ENCODE measurements at places on chromosomes 11 and 22.
A peak's percentile ranks its signal among the peaks of the same experiment; 100 is the strongest.

- no peak for DNase-seq
These were observed 406.3 kb downstream of the CADM1 start for GRCh38 chr11:115097796-115098408.

DNA sequence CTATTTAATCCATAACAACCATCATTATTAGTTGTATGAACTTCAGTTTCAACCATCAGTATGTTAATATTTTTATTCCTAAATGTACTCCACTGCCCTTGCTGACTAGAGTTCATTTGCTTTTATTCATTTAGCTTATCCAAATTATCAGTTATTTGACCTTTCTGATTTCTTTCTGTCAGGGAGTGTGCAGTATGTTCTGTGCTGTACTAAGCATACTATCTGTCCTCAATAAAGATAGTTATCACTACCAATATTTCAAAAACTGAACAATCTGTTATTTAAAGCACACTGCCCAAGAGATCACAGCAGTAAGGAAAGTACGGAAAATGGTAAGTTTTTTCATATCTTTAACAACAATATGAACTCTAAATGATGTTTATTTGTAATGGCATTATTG lies 8.3 kb downstream of the SLC36A4 start:
- no peak for DNase-seq

DNA sequence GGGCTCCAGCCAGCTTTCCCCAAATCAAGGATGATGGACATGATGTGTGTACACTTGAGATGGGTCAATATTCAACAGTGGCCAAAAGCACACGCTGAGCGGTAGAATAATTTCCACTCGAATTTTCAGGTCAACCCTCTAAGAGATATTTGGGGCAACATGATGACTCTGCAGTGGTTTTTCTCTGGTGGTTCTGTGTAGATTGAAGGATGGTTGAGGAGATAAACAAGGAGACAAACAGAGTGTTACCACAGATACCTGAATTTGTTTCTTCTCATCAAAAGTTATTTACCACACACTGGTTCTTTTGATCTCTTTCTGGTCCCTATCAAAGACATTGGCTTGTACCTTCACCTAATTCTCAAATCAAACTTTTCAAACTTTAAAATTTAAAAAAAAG lies 242.0 kb downstream of the ETS1 start:
- no peak for DNase-seq

DNA sequence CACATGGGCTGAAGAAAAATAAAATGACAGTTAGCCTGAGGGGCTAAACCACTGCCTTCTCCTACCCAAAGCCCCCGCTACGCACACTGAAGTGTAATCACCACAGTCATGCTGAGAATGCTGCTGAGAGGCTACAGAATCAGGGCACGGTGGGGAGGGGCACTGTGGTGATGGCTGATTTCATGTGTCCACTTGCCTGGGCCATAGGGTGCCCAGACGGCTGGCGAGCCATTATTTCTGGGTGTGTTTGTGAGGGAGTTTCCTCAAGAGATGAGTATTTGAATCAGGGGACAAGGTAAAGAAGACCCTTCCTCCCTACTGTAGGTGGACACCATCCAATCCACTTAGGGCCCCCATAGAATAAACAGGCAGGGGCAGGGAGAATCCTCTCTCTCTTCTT lies 1313.2 kb downstream of the TBC1D22A start:
- DNase-seq: no peak

- no peak for DNase-seq
These were observed 2.8 kb upstream of the DBX1 start for GRCh38 chr11:20162824-20163782.

GRCh38 chr11:5247472-5248192 lies 2.0 kb downstream of the HBG1 start:
- DNase-seq: no peak

DNA sequence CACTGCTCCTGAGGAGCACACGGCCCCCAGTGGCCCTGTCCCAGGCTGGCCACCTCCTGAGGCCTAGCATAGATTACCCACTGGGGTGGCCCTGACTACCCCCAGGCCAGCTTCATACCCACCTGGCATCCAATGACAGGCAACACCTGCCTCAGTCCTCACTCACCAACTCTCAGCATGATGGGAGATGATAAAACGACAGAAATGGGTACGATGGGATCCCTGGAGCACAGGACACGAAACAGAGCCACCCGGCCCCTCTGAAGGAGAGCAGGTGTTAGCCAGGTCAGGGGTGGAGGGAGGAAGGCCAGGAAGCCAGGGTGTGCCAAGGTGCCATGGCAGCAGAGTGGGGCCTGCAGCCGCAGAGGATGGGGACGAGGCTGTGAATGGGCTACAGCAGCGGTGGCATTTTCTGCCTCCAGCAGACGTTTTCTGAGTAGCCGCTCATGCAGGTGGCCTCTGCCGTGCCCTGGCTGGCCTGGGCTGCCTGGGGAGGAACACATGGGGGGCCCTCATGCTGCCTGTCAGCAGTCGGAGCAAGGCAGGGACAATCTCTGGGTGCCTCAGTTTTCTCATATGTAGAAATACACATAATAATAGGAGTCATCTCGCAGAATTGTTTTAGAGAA lies 50.2 kb upstream of the FGF3 start:
- DNase-seq: no peak

- DNase-seq: peak; percentile 59
These were observed 20.1 kb upstream of the BDNF start for GRCh38 chr11:27720277-27720830.

- DNase-seq: no peak
These were observed 616.5 kb downstream of the BRD1 start for GRCh38 chr22:49211176-49211575.

DNA sequence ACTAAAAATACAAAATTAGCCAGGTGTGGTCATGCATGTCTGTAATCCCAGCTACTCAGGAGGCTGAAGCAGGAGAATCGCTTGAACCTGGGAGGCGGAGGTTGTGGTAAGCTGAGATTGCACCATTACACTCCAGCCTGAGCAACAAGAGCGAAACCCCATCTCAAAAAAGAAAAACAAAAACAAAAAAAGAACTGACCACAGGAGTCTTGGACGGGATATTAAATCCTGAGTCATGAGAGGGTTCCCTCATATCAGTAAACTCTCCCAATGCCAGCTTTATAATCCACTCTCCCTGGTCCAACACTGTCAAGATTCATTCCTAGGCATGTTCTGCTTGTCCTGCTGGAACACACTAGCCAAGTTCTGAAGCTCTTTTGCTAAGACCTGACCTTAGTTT lies 61.5 kb upstream of the EP300 start:
- DNase-seq: no peak

- DNase-seq: peak; percentile 42
These were observed 38.9 kb downstream of the ZNF195 start for GRCh38 chr11:3340025-3340424.

DNA sequence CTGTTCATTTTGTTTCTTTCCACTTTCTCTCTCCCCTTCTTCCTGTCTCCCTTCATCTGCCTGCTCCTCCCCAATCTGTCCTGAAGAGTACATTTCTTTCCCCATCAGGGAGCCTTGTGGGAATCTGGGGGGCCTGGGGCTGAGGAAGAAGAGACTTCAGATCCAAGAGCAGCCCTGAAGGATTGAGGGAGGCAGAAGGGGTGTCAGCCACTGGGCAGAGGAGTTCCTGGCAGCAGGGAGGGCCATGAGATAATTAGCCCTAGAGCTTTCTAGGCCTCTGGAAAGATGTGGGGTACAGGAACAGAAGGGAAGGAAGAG lies 24.4 kb upstream of the OAF start:
- no peak for DNase-seq

GRCh38 chr22:49521787-49522224 lies 305.9 kb downstream of the BRD1 start:
- no peak for DNase-seq

- DNase-seq: peak; percentile 56
These were observed 383.7 kb downstream of the TMEM135 start for GRCh38 chr11:87421422-87421821.

- DNase-seq: no peak
These were observed 66.9 kb upstream of the NARS2 start for GRCh38 chr11:78641541-78641940.

DNA sequence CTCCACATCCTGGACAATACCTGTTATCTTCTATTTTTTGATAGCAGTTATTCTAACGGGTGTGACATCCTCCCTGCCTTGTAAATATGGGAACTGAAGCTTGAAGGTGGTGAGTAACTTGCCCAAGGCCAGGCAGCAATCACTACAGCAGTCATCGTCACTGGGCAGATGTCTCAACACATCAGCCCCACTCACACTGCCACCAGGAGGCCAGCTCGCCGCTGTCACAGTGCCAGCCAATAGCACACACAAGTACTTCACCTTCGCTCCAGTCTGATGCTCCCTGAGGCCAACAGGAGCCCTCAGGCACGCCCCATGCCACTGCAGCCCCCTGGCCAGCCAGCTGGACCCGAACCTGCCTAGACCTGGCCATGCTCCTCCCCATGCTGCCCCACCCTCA lies 4.9 kb upstream of the TTLL1 start:
- DNase-seq: no peak

DNA sequence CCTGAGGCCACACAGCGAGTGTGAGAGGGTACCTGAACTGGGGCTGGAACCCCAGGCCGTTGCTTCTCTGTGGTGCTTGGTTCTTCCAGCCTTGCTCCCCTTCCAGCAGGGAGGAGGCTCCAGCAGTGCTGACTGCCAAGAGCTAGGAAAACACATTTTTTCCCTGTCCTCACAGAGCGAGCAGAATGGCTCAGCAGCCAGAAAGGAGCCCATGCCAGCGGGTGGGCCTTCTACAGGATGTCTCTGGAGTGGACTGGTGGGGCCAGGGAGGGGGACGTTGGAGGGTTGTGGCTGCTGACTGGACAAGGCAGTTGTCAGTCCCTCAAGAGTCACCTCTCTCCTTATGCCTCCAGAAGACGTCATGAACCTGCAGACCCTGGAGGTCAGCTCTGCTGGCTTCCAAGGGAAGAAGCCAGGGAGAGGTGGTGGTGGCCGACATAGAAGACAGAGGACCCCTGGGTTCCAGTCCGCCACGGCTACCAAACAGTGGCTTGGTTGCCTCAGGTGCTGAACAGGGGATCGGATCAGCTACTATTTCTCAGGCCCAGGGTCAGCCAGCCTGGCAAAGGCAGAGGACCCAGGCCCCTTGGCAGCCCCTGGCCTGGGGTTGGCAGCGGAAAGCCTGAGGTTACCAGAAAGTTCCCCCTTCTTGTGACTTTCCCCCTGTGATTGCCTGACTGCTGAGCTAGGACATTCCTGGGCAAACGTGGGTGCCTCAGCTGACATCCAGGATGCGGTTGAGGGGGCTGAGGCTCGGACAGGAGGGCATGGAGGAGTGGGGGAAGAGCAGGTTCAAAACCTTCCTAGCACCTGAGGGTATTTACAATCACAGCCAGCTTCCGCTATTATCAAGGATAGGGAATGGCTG lies 3.7 kb downstream of the MAFF start:
- DNase-seq: no peak

- no peak for DNase-seq
These were observed 434.4 kb downstream of the METTL15 start for GRCh38 chr11:28542561-28542960.

GRCh38 chr22:28116219-28116673 lies 197.2 kb upstream of the PITPNB start:
- peak; percentile 71 for DNase-seq

GRCh38 chr11:102666331-102666957 lies 39.1 kb downstream of the MMP27 start:
- DNase-seq: peak; percentile 53

DNA sequence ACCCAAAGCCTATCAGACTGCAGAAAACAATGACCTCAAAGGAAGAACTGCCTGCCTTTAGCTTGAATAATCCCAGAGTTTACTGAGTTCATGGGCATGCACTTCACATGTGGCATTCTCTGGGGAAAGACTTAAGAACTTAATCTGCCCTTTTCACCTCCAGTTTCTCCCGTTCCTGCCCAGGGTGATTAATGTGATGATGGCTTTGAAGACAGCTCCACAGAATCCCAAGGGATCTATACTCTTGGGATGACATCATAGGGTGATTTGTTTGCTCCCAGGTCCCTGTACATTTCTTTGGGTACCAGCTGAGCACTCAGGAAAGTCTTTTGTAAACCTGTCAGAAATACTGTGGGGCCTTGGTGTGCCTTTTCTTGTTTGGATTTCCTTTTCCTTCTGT lies 14.0 kb downstream of the FJX1 start:
- DNase-seq: no peak

DNA sequence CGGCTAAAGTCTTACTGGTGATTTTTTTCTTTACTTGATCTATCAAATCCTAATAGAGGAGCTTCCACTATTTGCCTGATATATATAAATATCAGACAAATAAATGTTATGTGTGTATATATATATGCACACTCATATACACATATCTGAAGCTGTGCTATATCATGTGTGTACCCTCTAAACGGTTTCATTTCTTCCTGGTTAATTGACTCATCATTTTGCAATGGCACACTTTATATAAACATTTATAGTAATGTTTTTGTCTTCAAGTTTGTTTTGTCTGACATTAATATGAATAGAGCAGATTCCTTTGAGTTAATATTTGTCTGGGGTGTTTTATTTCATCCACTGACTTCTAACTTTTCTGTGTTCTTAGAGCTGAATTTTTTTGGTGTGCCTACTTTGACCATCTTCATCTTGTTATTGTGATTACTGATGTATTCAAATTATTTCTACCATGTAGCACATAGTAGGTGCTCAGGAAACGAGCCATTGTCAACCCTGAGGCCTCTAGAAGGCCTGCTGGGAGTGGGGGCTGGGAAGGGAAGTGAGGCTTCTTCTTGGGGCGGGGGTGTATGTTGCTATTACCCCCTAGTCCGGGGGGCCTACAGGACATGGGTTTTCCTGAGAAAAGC lies 82.6 kb downstream of the LRRC32 start:
- DNase-seq: no peak

GRCh38 chr11:71169313-71169712 lies 83.1 kb downstream of the SHANK2 start:
- no peak for DNase-seq

DNA sequence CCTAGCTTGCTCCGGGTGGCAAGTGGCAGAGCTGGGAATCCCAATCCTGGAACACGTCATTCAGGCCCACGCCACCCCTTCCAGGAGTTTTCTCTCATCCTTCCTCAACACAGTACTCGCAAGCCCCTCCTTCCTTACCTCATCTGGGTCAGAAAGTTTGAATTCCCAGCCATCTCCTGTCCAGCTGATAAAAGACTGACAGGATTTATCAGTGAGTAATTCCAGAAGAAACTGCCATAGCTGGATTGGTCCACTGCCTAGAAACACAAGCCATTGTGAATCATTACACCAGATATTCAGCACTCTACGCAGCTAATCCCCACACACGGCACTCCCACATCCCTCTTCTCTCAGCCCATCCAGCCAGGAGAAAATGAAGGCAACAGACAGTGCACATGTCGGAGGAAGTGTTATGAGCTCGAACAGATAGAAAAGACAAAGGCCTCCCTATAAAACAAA lies 124.0 kb downstream of the ETS1 start:
- no peak for DNase-seq

- no peak for DNase-seq
These were observed 1.7 kb downstream of the RASGRP2 start for GRCh38 chr11:64742087-64742888.

- DNase-seq: no peak
These were observed 12.9 kb upstream of the CASTOR1 start for GRCh38 chr22:30301995-30302809.

DNA sequence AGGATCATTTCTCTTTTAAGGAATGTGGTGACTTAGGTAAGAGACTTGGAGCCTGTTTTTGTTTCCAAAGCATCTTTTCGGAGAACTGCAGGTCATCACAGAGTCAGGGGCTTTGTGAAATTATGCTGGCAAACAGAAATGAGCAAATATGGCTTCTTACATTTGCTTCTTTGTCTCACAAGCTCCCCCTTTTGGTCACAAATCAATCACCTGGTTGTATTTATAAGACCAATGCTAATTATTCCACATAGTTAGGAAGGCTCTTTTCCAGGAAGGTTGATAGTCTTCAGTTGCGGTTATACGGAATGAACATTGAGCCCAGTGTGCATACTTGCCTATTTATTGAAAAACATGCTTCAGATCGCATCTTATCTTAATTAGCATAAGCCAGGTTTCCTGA lies 34.6 kb upstream of the CEP126 start:
- no peak for DNase-seq

Data from RWPE1 (cell line).